ENCODE measurements at places on chromosomes 5 and 9.
A peak's percentile ranks its signal among the peaks of the same experiment; 100 is the strongest.

GRCh38 chr9:135070198-135070951 lies 17.1 kb upstream of the OLFM1 start:
- no peak for DNase-seq

GRCh38 chr9:127561491-127562278 lies 50.4 kb upstream of the STXBP1 start:
- no peak for DNase-seq

GRCh38 chr9:94159069-94159939 lies 75.0 kb downstream of the PTPDC1 start:
- DNase-seq: no peak

DNA sequence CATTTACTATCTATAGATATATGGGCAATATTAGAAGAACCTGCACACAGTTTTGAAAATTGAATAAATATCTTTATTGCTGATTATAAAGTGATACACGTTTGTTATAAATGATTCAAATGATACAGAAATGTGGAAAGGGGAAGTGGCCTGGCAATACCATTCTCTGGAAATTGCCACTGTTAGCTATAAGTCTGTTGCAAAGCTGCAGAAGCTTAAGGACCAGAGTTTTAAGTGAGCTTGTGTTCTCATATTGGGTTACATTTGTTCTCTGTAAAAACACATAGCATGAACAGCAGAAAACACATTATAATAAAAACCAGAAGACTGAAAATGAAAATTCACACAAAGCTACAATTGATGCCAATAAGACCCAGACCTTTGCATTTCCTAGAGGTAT lies 59.6 kb downstream of the RASGRF2 start:
- DNase-seq: no peak

DNA sequence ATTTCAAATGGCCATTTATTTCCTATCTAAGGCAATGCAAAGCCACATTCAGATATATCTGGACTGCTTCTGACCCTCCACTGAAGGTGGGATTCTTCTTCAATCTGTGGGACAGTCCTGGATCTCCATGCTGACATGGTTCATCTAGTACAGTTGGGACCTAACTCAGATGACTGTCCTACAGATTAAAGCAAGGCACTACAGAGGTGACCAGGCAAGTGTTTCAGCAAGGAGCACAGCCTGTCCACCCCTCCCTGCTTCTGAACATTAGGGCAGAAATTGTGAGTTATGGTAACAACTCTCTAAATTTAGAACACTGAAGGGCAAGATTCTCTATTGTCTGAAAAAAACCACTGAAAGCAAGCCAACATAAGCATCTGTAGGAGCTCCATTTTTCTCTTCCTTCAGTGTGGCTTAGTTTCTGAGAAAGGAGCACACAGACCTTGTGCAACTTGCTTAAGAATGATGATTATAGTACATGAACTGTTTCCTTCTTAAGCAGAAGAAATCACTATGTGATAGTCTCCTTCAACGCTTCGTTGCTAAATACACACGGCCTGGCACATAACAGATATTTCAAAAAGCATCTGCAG lies 62.9 kb upstream of the BARX1 start:
- no peak for DNase-seq

GRCh38 chr5:126189862-126190261 lies 233.3 kb upstream of the GRAMD2B start:
- no peak for DNase-seq

DNA sequence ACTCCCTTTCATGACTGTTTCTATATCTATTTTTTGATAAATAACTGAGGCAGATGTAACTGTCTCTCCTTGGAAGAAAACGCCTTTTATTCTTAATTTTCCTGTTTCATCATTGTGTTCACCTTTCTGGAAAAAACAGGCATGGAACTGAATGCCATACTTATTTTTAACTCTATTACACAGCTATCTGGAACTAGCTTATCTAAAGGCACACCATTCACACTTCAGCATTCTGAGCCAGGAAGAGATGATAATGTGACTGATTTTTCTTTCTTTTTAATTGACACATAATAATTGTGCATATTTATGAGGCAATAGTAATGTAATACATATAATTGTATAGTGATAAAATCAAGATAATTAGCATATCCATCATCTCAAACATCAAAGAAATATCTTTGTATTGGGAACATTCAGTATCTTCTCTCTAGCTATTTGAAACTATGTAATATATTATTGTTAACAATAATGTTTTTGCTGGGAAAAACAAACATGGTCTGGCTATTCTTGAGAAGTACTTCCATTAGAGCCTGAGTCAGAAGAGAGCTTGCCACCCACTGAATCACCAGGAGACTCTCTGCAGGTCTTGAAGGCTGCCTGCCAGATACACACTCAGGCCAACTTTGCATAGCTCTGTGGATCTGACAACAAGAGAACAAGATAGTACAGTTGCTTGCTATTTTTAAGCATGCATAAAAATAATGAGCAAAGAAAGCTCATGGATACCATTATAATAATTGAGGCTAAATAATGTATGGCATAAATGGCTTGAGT lies 501.0 kb upstream of the EDIL3 start:
- DNase-seq: no peak

DNA sequence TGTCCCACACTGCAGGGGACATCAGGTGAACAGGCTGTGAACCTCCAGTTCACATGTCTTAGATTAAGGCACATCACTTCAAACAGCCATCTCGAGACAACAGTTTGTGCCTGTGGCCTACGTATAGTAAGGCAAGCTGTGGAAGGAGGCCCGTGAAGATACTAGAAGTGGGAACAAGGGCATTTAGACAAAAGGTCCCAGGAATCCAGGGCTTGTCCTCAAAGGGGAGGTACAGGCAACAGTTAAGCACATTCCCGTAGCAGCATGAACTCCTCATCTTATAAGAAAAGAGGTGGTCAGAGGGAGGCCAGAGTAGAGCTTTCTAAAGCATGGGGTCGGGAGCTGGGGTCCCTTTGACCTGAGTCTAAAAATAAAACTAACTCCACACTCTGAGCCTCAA lies 122.5 kb upstream of the TRPM3 start:
- no peak for DNase-seq

DNA sequence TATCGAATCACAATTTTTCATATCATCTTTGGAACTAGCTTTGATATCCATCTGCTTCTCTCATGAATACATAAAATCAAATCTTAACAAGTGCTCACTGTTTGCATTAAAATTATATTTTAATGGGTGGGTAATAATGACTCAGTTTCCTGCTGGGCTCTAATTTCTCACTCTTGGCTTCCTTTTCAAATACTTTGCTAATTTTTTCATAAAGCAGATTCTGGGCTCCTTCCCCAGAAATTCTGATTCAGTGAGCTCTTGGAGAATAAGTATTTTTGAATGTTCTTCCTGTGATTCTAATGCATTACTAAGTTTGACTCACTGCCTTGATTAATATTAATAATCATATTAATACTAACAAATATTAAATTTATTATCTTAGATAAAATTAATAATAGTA lies 48.9 kb downstream of the YIPF5 start:
- DNase-seq: no peak

GRCh38 chr5:34552686-34553085 lies 103.4 kb upstream of the RAI14 start:
- no peak for DNase-seq

DNA sequence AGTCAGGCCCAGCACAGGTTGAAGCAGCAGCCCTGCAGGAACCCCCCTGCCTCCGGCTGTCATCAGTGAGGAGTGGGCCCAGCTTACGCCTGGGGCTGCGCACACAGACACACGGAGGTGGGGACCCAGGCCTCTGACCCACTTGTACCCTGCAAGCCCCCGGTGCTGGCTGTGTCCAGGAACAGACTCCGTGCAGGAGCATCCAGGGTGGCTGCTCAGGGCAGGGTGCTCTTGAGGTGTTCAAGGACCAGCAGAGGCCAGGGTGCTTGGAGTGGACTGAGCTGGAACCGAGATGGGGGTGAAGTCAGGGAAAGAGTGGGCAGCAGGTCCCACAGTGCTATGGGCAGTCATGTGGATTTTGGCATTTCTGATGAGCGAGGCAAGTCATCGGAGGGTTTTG lies 199.5 kb downstream of the CACNA1B start:
- no peak for DNase-seq

- no peak for DNase-seq
Observed at GRCh38 chr9:134883040-134883782, 2.6 kb downstream of the FCN2 start.

DNA sequence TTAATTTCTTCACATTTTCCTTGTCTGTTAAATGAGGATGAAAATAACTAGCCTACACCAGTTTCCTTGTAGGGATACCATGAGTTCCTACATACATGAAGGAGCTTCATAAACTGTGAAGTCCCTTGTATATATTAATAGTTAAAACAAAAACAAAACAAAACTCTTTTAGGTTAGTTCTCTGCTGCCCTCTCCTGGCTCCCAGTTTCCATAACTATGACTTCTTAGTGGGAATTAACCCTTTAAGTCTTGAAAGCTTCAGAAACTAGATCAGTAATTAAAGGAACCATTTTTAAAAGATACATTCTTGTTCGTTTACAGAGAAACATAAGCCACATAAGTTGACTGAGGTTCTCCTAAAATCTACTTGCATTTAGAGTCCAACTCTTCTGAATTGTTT lies 500.0 kb upstream of the C9orf72 start:
- DNase-seq: peak; percentile 4

DNA sequence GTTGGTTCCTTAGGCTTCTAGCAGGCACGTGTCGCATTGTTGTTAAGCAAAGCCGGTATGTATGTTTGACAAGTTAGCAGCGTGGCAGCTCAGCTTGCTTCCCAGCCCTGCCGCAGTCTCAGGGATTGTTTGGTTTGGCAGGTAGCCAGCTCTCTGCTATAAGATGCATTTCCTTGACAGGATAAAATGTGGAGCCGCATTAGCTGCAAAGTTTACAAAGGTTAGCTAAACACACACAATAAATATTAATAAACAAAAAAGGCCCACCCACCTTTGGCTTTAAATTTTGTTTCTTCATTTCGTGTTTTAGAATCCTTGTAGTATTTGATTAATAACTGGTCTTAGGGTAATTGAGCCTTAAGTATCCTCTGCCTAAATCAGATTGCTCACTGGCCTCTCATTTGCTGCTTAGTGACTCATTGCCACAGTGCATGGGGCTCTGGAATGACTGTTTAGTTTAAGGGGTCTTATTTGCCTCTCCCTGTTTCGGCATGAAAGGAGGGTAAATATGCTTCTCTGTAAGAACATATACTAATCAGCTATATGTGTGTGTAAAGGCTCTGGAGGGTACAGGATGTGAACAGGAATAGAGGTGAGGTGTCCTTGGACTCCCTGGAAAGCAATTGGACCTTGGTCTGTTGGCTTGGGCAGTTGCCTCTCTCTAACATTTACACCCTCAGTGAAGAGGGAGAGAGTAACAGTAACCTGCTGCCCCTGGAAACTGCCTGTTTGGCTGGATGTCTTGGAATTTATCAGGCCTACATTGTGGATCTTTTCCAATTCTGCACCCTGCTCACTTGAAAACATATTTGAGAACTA lies 122.0 kb downstream of the GDNF start:
- no peak for DNase-seq

- no peak for DNase-seq
Observed at GRCh38 chr5:132776131-132776937, 705 bp downstream of the SEPTIN8 start.

- DNase-seq: peak; percentile 60
Observed at GRCh38 chr5:172417983-172418630, 36.2 kb downstream of the SH3PXD2B start.

DNA sequence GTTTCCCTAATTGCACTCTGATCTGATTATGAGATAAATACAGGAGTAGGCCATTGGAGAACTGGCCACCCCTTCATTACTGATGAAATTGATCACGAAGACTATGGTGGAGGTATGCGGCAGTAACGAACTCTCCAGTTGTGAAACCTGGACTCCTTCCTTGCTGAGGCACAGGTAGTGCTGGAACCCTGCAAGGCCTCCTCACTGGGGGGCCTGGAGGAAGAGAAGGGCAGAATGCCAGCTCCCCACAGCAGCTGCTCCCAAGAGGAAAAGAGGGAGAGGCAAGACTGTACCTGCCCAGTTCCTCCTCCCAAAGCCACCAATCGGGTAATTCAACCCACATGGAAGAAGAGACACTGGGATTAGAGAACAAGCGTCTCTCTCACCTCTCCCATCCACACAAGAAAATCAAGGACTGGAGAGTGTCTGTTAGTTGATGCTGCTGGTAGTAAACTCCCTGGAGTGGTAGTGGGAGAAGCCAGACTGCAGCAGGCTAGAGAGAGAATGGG lies 19.1 kb upstream of the TRIO start:
- no peak for DNase-seq

DNA sequence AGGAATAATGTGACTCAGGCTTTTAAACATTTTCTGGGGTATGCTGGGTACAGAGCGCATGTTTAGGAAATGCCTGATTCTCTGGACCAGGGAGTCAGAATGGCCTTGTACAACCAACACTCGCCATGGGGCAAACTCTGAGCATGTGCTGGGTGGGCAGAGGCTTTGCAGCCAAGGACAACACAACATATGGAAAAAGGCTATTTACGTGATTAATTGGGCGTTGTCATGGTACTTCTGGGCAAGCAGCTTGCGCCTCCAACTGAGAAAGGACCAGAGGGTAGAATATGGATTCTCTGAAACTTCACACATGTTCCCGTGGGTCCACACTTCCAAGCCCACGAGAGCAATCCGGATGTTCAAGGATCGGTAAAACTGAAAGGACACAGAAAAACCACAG lies 49.1 kb downstream of the NIPAL4 start:
- no peak for DNase-seq

GRCh38 chr5:169022718-169023117 lies 278.2 kb downstream of the SLIT3 start:
- DNase-seq: no peak

DNA sequence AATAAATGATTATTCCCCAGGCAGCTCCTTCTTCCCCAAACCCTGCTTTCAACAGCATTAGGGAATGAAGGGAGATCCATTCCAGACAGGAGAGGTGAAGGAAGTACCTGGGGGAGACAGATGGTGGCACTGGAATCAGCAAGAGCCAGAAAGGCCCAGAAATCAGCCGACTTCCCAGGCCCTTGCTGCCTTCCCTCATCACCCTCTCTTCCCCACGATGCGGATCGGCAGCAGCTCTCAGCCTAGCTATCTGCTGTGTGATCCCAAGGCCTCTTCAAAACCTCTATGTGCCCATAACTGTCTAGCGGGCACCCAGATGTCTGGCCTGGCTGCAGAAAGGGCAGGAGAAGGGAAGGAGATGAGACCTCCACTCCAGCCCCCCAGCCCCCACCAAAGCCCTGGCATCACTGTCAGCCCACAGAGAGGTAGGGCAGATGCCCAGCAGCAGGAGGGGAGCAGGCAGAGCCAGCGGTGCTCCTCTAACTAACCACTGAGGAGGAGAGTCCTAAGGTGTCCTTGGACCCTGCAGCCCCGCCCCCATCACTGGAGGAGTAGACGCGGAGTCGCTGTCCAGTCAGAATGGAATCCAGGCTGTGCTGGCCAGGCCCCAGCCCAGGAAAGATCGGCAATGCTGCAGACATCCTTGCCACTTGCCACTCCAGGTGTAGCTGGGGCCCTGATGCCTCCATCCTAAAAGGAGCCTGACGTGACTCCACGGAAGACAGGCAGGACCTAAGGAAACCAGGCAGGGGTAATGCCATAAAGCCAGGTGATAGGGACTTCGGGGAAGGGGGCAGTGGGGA lies 12.7 kb downstream of the CNTFR start:
- no peak for DNase-seq
